ENCODE measurements at places on chromosomes 6 and 20.

- DNase-seq: no peak
Measured at GRCh38 chr6:169930799-169931198, 179.4 kb downstream of the ERMARD start.

GRCh38 chr6:119768201-119768600, 418.6 kb upstream of the MAN1A1 start:
- no peak for DNase-seq

DNA sequence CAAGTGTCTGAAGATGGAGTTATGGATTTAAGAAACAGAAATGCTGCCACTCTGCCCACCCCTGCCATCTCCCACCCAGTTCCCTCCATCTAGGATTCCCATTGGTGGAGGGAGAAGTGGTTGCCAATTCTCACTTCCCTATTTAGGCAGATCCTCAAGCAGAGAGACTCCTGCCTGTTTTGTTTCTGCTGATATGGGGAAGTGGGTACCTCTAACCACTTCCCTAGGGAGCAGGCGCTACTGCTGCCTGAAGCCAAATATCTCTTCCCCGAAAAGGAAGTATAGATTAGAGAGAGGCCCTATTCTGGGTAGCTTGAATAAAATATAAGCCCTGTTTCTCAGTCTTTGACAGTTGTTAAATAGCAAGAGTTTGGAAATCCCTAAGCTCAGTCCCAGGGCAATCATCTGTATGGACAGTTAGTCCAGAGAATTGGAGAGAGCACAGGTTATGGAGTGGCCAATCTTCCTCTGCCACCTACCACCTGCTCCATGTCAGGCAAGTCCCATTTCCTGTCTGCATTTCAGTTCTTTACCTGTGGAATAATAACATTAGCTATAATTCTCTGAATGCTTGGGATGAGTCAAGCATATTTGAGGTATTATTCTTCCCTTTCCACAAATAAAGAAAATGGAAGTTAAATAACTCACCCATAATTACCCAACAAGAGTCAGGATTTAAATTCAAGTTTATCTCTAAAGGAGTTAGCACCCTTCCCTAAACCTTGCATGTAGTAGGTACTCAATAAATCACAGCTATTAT, 2.6 kb upstream of the ADGB start:
- DNase-seq: no peak

DNA sequence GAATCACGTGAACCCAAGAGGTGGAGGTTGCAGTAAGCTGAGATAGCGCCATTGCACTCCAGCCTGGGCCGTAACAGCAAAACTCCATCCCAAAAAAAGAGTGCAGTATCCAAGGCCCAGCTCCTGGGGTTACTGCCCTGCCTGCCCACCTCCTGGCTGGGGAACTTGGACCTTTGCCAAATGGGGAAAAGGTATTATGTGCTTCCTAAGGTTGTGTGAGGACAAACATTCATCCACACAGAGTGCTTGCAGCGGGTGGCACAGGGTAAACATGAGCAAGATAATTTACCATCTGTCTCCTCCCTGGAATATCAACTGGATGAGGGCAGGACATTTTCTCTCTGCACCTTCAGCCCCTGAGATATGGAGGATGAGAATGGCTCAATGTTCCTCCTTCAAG, 94.9 kb upstream of the POPDC3 start:
- DNase-seq: no peak

GRCh38 chr6:156790711-156791319, 13.6 kb downstream of the ARID1B start:
- no peak for DNase-seq

- no peak for DNase-seq
Measured at GRCh38 chr20:63974402-63975200, 4.8 kb downstream of the SAMD10 start.

- DNase-seq: no peak
Measured at GRCh38 chr6:7993952-7994351, 70.2 kb downstream of the BLOC1S5 start.

- no peak for DNase-seq
Measured at GRCh38 chr20:53260591-53260990, 288.4 kb downstream of the TSHZ2 start.

DNA sequence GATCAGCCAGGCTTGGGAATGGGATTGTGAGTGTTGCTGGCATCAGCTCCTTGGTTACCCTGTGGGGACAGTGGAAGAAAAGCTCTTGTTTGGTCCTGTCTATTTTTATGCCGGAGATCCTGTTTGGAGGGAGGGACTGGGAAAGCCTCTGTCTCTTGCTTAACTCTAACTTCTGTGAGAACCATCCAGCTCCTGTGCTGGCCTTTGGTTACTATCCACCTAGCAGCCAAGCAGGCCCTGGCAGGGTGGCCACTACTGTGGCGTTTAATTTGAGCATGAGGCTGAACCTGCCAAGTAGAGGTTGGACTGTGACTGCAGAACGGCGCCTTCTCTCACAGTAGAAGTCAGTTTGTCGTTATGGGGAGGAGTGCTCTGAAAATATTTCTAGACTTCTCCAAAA, 193.3 kb downstream of the UTRN start:
- no peak for DNase-seq
